ENCODE measurements at places on chromosomes 16 and 17.

- DNase-seq = no peak
These were observed 30.3 kb upstream of the KSR1 start for GRCh38 chr17:27425991-27426390.

DNA sequence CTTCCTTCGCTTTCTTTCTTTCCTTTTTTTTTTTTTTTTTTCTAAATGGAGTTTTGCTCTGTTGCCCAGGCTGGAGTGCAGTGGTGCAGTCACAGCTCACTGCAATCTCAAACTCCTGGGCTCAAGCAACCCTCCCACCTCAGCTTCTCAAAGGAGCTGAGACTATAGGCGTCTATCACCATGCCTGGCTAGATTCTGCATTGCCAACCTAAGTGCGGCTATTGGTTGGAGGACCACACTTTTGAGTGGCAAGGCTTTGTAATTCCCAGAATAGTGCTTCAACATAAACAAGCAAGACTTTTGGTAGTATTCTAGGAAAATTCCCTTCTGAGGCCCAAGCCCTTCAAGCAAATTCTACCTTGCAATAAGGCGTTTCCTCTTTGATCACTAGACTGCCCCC is 107.8 kb downstream of the YPEL2 start:
- no peak for DNase-seq

GRCh38 chr16:86051368-86052114 is 152.6 kb downstream of the IRF8 start:
- DNase-seq = no peak

- DNase-seq = peak; percentile 93
These were observed at the start of gene NAGPA for GRCh38 chr16:5033256-5034166. NAGPA (minus strand) TSS chr16:5033935; CDS start chr16:5033914, 21 bp downstream.

DNA sequence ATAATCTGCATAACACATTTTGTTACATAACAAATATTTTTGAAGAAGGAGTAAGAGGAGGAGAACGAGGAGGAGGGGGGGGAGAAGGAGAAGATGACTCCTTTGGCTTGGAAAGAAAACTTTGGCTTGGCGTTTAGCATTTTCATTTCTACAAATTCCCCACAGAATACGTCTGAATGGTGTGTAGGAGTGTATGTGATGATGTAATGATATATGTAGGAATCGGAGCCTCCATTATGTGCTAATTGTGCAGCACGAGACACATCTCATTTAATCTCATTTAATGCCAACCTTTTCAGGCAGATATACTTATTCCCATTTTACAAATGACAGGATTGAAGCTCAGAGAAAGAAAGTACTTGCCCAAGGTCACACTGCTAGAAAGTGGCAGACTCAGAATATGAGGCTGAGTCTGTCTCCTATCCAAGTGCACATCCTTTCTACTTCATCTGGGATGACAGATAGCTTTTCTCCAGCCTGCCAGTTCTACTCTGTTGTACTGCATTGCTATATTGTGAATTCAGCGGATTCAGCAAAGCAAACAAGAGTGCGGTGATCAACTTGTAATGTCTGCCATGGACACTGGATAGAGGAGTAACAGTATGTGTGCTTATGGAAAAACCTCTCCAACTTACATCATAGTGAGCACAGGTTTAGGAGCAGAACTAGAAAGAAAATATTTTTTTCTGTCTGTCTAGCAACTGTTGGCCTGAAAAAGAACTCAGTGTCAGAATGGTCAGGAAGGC is 10.4 kb upstream of the SLC47A2 start:
- DNase-seq = no peak

GRCh38 chr16:65410801-65411200 is 288.9 kb upstream of the CDH11 start:
- DNase-seq = no peak

DNA sequence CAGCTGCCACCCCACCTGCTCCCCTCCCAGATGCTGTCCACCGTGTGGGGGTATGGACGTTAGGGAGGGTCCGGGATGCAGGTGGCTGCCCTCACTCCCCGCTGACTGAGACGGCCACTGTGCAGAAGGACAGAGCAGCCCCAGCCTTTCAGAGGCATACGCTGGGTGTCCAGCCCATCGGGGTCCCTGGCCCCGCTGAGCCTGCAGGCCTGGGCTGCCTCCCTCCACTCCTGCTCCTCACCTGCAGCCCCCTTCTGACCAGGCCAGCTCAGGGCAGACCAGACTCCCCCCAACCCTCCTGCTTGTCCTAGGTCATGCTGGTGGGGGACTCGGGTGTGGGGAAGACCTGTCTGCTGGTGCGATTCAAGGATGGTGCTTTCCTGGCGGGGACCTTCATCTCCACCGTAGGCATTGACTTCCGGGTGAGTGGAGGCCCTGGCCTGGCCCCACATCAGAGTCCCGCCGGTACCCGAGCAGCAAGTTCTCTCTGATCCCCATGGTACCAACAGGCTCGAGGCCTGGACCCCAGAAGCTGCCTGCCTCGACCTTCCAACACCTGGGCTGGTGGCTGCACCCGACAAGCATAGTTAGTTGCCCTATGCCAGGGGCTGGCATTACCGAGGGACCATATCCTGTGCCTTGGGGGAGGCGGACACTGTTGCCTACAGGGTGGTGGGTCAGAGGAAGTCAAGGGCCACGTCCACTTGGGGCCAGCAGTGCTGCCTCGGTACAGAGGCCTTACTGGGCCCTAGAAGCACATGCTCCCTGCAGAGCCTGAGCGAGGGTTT is 1.4 kb downstream of the RAB26 start:
- no peak for DNase-seq

All from coronary artery (tissue), 2 donors.